NCI-H1048 (cell line): ENCODE measurements at places on chromosomes 7 and 10.

DNA sequence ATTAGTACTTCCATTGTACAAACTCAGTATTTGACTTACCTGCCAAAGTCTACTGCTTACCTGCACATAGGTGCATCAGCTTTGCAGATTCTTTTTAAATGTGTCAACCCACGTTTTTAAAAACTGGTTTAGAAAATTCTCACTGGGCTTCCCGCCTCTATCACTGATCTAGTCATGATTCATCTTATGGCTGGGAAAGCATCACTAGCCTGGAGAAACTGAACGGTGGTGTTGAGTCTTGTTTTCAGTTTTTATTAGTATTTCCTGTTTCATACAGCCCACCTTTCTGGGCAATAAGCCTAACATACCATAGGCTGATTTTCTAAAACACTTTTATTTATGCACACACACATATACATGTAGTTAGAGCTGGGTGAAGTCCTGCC lies 19.7 kb downstream of the DOCK1 start:
- DNase-seq = no peak

- no peak for DNase-seq
Observed at GRCh38 chr7:66076462-66077329, 1.1 kb downstream of the ASL start.

GRCh38 chr10:1736972-1737221 lies 428 bp downstream of the ADARB2 start:
- no peak for DNase-seq

GRCh38 chr7:50542132-50542531 lies 23.1 kb downstream of the DDC start:
- DNase-seq = no peak

DNA sequence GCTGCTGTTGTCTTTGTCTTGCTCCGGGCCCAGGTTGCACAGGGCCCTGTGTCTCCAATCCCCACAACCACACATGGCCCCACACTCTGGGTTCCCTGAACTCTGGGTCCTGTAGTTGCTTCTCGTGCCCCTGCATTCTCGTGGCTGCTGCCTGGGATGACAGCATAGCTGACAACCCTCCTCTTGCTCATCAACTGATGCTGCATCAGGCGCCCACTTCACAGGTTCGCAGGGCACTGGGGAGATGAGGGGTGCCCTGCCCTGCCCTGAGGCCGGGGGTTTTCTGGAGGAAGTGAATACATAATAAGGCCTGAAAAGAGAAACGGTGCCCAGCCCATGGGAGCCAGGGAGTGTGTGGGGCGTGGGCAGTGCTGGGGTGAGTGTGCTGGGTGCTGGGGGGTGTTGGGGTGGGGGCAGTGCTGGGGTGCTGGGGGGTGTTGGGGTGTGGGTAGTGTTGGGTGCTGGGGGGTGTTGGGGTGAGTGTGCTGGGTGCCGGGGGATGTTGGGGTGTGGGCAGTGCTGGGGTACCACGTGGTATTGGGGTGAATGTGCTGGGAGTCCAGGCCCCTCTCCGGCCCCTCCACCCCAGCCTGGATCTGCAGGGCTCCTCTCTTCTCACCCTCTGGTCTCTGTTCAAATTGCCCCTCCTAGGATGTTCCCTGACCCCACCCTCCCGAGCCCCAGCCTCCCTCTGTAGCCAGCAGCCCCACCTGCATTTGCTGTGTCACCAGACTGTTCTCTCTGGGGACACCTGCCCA lies 2.0 kb upstream of the MTG1 start:
- DNase-seq = no peak

DNA sequence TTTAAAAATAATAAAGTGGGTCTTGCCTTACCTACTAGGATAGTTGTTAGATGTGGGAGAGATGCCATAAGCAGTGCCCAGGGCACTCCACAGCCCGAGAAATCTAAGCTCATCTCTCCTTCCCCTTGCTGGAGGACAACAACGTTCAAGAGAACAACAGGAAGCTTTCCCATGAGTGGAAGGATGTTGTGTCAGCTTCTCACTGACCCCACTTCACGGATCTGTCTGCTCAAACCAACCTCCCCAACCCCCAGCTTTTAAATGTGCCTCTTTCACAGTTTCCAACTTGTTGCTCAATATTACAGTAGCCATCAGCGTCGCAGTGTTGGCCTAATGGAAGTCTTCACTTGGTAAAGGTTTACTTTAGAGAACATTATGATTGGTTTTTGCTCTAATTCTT lies 72.1 kb downstream of the PTPRE start:
- no peak for DNase-seq

DNA sequence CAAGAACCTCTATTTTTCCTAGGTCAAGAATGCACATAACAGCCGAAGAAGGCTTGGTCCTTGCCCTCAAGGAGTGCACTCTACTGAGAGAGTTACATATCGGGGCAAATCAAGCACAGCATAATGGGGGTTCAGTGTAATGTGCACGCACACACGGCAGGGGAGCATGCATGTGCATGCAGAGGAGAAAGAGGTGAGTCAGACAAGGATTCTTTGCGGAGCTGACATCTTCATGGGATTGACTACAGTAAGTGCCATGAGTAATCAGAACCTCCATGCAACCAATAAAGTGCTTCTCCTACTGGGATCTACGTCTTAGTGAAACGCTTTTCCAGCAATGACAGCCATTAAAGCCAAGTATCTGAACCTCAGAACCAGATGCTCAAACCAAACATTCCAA lies 123.6 kb downstream of the RNF216 start:
- DNase-seq = no peak

DNA sequence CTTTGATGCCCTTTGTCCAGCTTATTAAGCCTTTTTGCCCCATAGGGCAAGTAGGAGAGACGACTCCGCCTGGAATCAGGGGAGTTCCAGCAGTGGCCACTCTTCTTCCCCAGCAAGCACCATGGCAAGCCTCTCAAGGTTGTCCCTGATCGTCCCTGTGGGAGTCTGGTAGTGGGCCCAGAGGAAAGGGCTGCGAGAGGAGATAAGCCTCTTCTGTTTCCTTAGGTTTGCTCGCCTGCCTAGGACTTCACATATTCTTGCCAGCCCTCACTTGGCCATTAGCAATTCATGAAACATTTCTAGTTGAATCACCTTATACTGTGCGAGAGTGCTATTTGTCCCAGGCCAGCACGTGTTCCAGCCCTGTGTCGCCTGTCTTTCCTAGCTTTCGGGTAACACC lies 47.8 kb upstream of the CPN1 start:
- DNase-seq = no peak

DNA sequence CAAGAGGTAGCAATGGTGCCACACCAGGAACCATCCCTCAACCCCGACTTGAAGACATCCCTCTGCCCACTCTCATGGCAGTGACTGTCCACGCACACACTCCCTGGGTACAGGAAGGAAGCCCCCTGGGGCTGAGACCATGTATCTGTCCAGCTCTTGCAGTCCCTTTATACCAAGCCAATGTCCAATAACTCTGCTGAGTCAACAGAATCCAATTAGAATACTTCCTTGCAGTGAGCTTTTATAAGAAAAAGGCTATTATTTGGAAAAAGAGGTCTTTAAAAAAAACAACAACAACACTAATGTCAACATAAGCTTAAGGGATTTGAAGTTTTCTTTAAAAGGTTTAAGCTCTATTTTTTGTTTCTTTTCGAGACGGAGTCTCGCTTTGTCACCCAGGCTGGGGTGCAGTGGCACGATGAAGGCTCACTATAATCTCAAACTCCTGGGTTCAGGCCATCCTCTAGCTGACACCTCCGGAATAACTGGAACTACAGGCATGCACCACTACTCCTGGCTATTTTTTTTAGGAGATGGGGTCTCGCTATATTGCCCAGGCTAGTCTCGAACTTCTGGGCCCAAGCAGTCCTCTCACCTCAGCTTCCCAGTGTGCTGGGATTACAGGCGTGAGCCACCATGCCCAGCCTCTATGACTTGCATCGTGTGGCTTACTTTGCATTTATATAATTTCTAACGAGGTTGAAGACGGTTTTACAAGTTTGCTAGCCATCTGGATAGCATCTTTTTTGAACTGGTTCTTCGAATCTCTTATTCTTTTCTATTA lies 7.5 kb downstream of the BNIP3 start:
- DNase-seq = no peak

DNA sequence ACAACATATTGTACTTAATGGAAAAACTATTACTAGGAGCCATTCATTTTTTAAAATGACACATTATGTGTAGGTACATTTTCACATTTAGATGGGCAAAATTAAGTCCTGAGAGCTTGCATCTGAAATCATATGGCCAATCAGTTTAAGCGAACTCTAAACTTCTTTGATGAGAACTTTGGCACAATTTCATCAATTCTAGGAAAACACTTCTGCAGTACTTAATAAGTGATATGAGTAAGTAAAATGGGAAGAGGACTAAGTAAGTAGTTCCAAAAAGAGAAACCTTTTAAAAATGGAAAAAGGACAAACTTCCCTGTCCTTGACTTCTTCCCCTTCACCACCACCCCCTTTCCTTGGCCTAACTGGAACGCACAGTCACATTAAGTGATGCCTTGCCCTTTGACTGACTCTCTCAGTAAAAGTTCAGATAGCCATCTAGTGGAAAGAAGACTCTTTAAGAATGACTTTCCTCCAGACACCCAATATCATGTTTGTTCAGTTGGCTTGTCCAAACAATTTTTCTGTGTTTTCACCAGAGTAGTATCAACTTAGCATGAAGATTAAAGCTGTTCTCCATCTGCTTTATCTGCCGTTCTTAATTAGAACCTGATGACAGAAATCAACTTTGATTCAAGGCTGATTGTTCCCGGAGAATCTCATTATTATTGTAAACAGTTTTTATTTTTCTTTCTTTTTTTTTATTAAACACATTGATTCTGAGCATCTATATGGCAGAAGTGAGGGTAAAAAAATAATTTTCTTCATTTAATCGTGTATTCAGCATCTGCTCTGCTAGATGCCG lies 45.1 kb downstream of the CNNM2 start:
- DNase-seq = no peak

DNA sequence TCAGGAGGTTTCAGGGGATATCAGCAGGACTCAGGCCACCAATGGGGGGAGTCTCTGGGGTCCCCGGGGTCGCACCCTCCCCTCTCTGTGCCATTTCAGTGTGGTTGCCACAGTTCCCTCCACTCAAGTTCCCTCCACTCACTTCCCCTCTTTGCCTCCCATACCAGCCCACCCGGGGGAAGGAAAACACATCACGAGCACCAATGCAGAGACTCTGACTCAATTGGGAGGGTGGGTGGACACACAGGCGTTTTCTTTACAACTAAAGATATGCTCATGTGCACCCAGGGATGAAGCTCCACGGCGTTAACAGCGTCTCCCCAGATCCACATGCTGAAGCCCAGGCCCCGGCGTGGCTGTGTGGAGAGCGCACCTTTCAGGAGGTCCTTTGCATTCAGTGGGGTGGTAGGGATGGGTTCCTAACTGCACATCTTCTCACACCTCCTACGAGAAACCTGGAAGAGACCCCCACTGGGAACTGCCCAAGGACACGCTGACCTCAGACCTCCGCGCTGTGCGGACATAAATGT lies 254.1 kb downstream of the ZMYND11 start:
- DNase-seq = no peak

DNA sequence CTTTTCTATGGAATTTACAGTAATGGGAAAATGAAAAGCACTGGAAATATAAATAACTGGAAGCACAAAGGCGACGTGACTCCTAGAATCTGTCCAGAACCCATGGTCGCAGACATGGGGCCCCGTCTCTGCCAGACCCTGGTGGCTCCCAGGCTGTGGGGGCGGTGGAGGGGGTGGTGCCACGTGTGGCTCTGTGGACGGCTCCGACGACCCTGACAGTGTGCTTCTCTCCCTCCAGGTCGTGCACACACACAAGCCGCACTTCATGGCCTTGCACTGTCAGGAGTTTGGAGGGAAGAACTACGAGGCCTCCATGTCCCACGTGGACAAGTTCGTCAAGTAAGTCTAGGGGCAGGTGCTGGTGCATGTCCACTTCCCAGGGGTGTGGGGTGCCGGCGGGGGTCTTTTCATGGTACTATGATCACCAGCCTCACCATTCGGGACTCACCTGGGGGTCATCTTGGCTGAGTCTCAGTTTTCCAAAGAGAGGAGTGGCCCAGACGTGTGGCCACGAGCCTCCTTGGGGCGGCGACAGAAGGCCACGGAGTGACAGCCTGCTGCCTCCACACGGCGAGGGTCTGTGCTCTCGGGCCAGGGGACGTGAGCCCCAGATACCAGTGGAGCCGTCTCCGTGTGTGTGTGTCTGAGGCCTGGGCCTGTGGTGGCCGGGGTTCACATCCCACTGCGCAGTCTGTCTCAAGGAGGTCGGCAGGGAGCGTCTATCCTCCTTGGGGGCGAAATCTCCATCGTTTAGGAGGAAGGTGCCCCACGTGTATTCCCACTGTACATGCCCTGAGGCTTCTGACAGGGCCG lies 108.2 kb downstream of the INPP5A start:
- DNase-seq = no peak

DNA sequence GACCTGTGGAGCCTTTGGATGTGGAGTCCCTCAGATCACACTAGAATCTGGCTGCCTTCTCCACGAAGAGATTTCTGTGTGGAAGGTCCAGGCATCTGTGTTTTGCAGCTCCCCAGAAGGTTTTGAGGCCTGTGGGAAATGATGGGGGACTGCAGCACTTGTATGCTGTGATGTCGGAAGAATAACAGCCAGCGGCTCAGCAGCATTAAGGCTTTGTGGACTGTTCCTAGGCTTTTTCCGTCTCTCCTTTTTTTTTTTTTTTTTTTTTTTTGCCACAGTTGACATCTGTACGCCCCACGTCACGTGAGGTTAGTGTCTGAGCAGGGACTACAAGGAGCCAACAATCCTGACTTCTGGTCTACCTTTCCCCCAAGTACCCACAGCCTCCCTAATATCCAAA lies 181.3 kb downstream of the PFKFB3 start:
- no peak for DNase-seq

DNA sequence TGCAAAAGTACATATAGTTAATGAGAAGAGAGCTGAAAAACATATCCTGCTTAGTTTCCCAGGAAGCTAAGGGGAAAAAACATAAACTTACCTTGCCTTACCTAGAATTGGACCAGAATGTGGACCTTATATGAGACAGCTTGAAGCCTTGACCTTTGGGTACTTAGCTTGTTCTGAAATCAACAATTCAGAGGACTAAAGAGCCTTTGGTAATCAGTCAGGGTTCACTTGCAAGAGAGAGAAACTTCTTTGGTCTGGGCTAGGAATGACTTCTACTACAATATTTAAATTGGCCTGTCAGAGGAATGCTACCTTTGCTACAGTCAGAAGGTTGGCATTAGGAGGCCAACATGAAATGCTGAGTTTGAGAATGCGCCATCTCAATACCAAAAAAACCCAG lies 24.9 kb downstream of the SAMD8 start:
- no peak for DNase-seq
